Tibial nerve (tissue), 4 donors: ENCODE measurements at places on chromosomes 7 and 10.

DNA sequence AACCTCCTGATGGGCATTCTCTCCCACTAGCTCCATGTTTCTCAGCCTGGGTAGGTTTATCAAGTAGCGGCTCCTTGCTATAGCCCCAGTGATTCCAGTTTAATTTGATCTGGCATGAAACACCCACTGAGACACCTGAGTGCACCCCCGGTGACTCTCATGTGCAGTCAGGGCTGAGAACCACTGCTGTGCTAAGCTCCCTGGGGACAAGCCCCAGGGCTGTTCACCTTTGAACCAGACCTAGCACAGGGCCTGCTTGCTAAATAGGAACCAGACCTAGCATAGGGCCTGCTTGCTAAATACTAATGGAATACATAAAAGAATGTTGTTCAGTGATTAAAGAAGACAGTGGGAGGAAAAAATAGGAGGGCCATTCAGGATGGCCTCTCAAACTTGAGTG, 167.6 kb downstream of the JAZF1 start:
- DNase-seq: no peak

DNA sequence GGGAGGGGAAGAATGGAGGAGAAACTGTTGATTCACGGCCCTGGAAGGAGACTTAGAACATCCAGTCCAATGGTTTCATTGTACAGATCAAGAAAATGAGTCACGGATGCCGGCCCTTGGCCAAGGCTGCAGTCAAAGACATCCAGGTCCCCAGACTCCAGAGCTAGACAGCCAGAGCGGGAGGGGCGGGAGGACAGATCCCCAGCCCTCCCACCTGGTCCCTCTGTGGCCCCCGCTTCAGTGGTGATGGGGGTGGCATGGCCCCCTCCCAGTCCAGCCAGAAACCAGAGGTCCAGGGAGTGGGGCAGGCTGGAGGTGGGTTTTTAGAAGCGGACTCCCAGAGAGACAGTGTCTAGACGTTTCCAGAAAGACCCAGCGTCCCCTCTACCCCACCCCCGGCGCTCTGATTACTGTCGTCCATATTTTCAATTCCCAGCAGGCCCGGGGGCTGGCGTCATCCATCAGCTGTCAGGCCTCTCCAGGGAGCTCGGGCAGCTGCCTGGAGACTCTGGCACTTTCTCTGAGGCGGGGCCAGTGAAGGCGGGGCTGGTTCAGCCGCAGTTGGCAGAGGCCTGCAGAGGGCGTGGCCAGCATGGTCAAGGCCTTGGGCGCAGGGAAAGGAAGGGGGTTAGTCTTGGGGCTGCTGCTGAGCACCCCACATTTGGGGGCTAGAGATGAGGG, 8.0 kb upstream of the HSPB1 start:
- peak; percentile 96 for DNase-seq

GRCh38 chr10:71580926-71581325, 138.7 kb downstream of the C10orf105 start:
- DNase-seq: no peak

DNA sequence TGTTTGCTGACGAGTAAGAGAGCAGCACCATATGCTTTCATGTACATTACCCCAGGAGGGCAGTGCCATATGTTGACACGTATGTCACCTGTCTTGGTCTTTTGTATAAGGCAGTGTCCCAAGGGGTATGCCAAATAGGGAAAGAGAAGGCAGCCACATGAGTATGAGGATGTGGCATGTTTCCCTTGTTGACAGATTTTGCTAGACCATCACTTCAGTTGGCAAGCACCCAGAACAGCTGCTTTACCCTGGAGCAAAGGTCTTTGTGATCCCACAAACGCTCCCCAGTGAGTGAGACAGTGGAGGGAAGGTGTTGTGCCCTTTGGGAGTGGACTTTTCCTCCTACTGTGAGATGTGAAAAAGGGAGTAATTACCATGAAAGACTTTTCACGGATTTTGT, 350.1 kb downstream of the ETV1 start:
- no peak for DNase-seq

DNA sequence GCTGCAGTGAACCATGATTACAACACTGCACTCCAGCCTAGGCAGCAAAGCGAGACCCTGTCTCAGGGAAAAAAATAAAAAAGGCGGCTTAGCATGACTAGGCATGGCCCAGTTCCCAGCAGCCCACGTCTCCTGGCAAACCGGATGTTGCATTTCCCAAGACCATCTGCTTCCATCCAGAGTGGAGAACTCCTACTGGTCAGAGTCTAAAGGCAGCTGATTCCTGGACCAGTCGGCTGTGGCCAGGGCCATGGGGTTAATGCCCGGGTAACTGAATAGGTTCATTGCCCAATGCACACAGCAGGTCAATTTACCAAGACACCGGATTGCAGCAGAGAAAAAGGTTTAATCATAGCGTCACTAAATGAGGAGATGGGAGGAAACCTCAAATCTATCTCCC, 133.1 kb downstream of the MYL10 start:
- DNase-seq: no peak

DNA sequence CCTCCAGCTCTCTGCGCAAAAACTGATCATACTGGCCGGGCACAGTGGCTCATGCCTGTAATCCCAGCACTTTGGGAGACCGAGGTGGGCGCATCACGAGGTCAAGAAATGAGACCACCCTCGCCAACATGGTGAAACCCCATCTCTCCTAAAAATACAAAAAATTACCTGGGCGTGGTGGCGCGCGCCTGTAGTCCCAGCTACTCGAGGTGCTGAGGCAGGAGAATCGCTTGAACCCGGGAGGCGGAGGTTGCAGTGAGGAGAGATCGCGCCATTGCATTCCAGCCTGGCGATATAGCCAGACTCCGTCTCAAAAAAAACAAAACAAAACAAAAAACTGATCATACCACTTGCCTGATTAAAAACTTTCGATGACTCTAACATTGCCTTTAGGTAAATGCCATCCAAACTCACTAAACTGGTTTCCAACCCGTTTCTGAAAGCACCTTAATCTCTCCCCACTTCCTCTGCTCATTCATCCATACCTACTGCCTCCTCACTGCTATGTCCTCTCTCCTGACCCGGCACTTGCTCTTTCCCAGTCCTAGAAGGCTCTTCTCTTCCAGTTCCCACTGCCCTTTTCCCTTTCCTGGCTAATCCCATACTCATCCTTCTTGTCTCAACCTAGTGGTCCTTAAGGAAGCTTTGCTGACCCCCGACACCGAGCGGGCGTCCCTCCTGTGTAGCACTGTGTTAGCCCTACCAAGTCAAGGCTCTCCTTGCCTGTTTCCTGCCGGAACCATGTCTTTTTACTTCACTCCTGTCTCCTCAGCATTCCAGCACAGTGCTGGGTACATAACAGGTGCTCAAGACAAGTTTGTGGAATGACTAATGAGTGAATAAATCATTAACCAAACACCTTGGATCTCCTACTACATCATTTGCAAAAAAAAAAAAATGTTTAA, 686 bp upstream of the MIOS start:
- no peak for DNase-seq

DNA sequence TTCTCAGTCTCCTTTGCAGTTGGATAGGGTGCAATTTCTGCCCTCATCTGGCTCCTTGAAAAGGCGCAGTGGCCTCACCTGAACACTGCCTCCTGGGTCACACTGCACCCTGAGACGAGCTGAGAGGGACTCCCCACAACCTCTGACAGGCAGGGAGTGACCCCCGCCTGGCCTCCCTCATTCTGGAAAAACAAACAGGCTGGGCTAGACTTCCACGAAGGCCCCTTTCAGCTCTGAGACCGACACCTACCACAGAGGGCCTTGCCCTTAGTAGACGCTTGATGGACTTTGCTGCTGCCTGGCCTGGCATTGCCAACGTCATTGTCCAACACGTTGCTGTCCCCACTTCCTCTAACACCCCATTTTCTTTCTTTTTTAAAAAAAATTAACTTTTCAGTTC, 8.6 kb downstream of the FAM241B start:
- DNase-seq: no peak

- no peak for DNase-seq
These were observed 184.7 kb downstream of the DGKB start for GRCh38 chr7:14717816-14718215.

DNA sequence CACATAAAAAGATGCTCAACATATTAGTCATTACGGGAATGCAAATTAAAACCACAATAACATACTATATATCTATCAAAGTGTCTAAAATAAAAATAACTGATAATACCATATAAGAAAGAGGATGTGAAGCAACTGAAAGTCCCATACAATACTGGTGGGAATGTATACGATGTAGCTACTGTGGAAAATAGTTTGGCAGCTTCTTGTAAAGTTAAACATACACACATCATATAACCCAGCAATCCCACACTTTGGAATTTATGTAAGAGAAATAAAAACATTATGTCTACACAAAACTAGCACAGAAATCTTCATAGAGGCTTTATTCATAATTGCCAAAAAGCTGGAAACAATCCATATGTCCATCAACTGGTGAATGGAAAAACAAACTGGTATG, 10.5 kb upstream of the COMMD3 start:
- no peak for DNase-seq

DNA sequence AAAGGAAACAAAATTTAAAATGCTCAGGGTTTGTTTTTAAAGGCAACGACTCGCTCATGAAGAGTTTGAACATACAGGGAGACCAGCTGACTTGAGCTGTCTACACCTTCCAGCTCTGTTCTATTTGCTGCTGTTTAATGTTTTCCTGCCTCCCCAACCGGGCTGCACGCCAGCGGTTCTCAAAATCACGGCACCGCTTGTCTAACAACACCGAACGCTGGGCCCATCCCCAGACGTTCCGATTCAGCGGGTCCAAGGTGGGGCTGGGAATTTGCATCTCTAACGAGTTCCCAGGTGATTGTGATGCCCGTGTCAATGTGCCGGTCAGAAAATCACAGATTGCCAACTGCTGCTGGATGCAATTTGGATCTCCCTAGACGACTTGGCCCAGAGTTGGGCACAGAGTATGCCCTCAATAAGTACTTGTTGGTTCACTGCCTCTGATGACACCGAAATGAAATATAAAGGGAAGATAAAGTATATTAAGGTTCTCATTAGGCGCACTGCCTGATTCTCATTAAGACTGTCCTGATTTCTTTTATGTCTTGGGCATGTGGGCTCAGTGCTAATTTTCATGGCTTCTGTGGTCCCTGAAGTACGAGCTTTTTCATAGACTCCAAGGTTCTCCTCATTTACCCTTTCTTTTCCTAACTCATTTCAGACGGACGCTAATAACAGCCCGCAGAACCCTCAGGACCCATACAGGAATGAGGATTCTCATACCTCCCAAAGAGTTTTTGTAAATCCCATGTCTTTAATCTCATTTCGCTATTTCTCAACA, 28.5 kb downstream of the CELF2 start:
- peak; percentile 46 for DNase-seq

DNA sequence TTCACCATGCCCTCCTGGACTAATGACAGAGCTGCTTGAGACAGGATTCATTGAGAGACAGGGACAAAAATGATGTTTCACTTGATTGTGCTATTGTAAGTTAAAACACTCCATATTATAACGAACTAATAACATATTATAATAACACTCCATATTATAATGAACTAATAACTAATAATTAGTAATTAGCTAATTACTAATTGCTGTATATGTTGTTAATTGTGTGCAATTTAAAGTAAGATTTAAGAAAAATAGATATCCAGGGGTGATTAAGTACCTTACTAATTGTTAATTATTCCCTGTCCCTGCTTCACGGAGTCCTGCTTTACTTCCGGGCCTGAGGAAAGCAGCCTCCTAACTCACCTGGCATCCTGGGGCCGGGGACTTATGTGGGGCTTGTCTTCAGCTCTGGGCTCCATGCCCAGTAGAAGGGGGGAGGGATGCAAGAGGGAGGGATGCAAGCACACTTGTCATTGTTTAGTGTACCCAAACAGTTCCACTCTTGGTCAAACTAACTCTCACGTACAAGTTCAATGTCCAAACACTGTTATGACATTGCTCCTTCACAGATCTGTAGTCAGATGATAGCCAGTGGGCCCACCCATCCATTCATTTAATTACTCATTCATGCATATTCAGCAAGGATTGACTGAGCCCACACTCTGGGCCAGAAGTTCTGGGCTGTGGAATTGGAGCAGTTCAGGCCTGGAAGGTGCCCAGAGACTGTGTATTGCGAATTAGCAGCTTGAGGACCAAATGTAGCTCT, 53.8 kb downstream of the COL13A1 start:
- no peak for DNase-seq

- DNase-seq: no peak
These were observed 14.8 kb upstream of the ZC3HAV1 start for GRCh38 chr7:139124084-139124914.

- DNase-seq: peak; percentile 52
These were observed at the start of gene GNG11 for GRCh38 chr7:93921607-93922566. Gene GNG11 (plus strand): TSS chr7:93921735. CDS start chr7:93922138, 403 bp downstream.

- no peak for DNase-seq
These were observed 12.2 kb upstream of the KLRG2 start for GRCh38 chr7:139495580-139496125.

DNA sequence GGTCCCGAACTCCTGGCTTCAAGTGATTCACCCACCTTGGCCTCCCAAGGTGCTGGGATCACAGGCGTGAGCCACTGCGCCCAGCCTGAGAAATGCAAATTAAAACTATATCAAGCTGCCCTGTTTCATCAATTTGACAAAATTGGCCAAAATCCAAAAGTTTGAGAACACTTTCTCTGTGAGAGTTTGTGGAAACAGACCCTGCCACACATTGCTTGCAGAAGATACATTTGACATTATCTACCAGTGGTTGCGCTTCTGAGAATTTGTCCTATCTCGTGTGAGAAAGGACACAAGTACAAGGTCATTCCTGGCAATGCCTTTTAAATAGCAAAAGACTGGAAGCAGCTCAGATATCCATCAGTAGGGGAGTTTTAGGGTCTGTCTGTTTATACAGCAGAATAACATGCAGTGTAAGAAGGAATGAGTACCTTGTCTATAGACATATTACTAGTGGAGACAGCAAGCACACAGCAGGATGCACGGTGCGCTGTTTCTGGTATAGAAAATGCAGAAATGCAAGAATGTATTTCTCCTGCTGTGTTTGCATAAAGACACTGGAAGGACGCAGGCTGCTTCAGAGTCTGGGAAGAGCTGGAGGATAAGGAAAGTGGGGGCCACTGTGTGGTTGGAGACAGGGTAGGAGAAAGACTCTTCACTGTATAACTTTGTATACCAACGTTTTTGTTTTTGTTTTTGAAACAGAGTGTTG, 4.3 kb downstream of the LHPP start:
- no peak for DNase-seq

DNA sequence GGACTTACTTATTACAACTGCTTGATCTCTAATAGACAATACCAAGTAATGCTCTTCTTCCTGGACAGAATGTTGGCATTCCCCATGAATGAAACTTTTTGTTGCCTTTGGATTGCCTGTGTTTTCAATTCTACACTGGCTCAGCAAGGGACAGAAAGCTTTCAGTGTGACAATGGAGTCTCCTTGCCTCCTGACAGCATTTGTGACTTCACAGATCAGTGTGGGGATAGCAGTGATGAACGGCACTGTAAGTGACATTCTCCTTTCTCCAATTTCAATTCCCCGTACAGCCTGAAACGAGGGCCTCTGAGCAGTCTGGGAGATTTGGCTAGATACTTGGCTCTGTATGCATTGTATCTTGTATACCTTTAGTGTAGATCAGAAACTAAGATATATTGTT, 290 bp downstream of the MALRD1 start:
- no peak for DNase-seq

DNA sequence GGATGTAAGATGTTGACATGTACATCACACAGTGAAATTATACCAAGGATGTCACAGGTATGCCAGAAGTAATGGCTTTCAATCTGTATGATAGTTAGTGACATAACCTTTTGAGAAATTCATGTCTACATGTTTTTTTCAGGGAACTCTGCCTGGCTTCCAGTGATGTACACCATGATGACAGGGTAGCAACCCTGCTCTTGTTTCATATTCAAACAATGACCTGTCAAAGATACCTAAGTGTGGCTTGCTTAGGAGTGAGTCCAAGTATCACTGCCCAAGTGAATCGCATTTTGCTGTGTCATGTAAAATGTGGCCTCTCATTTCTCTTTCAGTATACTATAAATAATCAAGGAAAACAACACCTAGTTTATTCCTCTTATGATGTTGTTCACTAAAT, 205.8 kb upstream of the DKK1 start:
- no peak for DNase-seq
